Gastrocnemius medialis (tissue), 4 donors: ENCODE measurements at places on chromosomes 5 and 9.

DNA sequence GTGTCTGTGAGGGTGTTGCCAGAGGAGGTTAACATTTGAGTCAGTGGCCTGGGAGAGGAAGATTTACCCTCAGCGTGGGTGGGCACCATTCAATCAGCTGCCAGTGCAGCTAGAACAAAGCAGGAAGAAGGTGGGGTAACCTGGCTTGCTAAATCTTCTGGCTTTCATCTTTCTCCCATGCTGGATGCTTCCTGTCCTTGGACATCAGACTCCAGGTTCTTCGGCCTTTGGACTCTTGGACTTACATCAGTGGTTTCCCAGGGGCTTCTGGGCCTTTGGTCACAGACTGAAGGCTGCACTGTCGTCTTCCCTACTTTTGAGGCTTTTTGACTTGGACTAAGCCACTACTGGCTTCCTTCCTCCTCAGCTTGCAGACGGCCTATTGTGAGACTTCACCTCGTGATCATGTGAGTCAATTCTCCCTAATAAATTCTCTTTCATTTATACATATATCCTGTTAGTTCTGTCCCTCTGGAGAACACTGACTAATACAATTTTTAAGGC is 38.1 kb downstream of the PBX3 start:
- DNase-seq: no peak

GRCh38 chr9:126709241-126709640 is 95.5 kb downstream of the LMX1B start:
- no peak for DNase-seq

DNA sequence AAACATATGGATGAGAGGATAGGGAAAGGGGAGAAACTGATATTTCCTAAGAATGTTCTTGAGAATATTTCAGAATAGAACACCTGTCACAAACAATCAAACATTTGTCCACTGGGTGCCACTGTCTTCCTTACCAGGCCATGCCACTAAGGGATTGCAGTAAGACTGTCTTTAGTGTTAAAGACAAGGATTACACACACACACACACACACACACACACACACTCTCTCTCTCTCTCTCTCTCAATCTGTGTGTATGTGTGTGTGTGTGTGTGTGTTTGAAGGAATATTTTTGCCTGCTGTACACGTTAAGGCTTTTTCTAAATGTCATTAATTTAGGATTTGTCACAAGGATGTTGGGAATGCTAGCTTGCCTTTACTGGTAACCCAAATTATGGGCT is 54.4 kb downstream of the CCDC192 start:
- DNase-seq: no peak

DNA sequence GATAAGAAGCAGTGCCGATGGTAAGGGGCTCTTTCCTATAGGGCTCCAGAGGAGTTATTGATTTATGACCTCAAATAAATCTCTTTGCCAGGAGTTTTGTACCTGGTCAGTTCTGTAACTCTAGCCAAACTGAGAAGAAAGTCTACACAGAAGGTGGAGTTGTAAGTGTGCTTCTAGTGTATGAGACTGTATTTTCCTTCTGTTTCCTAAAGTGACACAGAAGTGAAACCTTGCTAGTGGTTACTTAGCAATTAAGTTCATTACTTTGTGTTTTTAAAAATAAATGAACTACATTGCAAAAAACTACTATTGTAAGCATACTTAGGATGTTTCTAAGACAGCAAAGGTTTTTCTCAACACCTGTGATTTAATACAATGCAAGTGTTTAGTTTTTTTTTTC is 48.7 kb upstream of the ACTBL2 start:
- DNase-seq: no peak

DNA sequence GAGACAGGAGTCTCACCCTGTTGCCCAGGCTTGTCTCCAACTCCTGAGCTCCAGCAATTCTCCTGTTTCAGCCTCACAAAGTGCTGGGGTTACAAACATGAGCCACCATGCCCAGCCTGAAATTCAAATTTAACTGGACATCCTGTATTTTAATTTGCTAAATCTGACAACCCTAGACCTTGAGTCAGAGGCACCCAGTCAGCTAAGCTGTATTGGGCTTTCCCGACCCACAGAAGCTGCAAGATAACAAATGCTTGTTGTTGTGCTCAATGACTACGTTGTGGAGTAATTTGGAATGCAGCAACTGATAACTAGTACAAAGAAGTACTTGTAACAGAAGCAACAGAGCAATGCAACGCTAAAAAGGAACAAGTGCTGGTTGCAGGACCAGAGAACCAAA is 533.1 kb downstream of the NTRK2 start:
- DNase-seq: no peak

DNA sequence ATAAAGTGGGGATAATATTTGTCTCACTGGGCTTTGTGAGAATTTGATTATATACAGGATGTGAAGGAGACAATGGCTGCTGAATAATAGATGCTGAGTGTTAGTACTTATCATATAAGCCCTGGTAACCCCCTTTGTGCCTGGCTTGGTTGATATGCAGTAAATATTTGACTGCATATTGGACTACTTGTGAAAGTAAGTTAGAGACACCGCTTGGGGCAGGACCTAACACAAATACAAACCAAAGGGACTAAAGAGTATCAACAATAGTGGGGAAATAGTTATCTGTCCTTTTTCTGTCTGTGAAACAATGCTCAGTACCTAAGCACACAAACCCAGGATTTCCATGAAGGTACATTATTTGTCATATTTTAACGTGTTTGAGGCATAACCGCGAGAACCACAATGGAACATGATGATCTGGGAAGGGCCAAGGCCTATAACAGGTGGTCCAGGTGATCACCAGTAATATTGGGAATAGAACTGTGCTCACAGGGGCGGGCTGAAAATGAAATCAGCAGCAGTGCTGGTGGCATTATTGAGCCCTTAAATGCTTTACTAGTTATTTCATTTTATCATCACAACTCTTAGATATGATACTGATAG is 138.2 kb upstream of the SMARCA2 start:
- no peak for DNase-seq

DNA sequence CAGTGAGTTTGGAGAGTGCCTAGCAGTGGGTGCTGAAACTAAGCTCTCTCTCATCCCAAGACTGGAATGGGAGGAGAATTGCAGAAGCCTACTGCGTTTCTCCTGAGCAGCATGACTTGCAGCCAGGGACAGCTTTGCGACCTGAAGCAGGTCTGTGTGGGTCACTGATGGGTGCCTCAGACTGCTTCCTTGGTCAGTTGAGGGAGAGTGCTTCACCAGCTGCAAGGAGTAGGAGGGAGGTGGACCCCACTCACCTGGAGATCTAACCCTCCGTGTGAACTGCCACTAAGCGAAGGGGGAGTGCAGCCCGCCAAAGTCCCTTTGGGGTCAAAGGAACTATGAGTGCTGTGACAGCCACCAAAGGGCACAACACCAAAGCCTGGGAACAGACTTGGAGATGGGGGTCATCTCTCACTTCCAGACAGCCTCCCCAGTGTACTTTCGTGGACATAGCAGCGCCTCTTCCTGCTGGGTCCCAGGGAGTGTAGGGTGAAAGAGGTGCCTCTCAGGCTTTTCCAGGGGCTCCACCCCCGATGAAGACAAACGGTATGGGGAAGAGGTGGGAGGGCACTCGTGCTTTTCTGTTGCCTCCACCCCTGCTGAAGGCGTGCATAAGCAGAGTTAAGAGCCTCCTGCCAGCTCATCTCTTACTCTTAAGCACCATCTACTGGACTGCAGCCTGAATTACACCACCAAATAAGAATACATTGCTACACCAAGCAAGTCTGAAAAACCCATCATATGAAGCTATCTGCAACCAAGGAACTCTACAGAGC is 34.3 kb upstream of the MACIR start:
- DNase-seq: no peak

GRCh38 chr9:117120061-117120460 is 294.8 kb downstream of the ASTN2 start:
- DNase-seq: no peak

- DNase-seq: no peak
Observed at GRCh38 chr9:109721001-109721400, 59.0 kb upstream of the PALM2AKAP2 start.

GRCh38 chr5:27748847-27749246 is 710.5 kb upstream of the CDH9 start:
- no peak for DNase-seq

DNA sequence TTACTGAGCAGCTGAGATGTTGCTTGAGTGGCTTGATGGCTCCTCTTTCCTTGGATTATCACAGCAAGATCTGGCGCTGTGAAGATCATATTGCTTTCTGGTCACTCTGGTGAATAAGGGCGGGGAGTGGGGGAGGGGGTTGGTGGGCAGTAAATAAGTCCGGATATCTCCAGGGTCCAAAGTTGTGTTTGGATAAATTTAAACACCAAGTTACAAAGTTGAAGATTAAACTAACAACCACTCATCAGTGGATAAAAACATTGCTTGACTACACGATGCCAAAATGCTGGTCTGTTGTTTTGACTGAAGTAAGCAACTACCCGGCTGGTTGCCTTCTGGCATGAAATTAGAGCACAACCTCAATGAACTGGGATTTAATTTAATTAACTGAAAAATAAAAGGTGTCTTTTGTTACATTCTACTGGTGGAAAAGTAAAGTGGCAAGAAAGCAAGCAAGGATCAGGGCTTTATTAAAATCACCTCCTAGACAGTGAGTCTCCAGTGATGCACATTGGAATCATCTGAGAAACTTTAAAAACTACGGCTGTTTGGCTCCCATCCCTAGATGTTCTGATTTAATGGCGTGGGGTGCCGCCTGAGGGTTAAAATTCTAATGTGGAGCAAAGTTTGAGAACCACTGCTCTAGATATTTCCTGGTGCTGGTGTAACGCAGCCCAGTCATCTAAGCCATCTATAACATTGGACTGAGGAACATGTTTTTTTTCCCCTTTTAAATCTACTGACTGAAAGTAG is 86.7 kb upstream of the AGXT2 start:
- no peak for DNase-seq

DNA sequence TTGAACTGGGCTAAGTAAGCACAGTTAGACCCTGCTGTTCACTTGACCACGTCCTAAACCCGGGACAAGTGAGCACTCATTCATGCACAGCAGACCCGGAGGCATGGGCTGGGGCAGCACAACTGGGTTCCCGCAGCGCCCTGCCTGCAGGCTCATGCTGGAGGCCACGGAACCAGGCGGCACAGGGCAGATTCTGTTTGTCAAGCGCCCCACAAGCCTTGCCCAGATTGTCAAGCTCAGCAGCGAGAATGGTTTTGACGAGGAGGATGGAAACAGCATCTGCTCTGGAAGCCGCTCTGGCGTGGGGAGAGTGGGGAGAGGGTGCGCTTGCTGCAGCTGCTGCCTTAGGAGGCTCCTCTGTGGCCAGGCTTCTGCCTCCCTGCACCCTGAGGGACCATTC is 32.7 kb downstream of the PRRT1B start:
- no peak for DNase-seq

GRCh38 chr5:160448886-160449285 is 27.2 kb downstream of the PTTG1 start:
- no peak for DNase-seq

- DNase-seq: no peak
Observed at GRCh38 chr9:118473521-118473920, 769.3 kb downstream of the TLR4 start.

GRCh38 chr9:76886318-76886717 is 19.6 kb downstream of the PRUNE2 start:
- DNase-seq: no peak

GRCh38 chr5:72021651-72022357 is 85.5 kb upstream of the MAP1B start:
- no peak for DNase-seq

GRCh38 chr5:133848341-133848811 is 120.0 kb downstream of the C5orf15 start:
- DNase-seq: no peak

DNA sequence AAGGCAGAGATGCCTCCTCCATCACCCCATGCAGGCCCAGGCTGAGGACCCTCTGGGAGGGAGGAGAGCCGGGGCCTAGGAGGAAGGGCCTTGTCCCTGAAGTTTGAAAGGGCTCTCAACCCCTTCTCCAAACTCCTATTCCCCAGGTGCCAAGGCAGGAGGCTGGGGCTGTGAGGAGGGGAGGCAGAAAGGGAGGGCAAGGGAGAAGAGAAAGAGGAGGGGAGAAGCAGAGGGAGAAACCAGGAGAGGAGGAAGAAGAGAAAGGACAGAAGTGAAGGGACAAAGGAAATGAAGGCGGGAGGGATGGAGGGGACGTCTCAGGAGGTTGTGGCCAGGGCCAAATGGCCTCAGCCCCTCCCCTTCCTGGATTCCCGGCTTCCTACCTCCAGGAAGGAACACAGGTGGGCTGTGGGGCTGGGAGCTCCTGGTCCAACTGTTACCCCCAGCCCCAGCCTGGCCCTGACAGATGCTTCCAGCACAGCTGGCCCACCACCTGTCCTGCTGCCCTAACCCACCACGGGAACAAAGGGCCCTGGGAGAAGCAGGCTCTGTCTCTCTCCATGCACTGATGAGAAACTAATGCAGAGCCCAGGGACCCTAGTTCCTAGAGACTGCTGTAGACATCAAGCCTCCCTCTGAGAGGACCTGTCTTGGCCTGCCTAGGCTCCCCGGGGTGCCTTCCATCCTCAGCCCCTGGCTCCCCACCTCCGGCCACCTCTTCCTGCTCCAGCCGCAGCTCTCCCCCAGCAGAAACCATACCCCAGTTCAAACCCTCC is 3.5 kb downstream of the DBN1 start:
- no peak for DNase-seq

GRCh38 chr5:17343675-17344074 is 126.2 kb downstream of the BASP1 start:
- no peak for DNase-seq

DNA sequence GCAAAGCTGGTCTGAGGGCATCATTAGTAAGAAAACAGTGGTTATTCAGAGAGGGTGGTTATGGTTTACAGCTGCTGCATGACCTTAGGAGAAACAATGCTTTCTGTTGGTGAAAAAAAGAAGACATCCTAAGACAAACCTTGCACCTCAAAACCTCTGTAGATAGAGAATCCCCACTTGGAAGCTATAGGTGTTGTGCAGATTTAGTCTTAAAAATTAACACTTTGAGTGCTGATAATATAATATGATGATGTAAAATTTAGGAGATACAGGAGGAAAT is 1.4 kb upstream of the PTTG1 start:
- no peak for DNase-seq
